Heart right ventricle (tissue), 16 donors: ENCODE measurements at places on chromosomes 12 and 14. TPM values are rescaled to one million over a fixed set of nuclear protein-coding genes. Genes with fewer than 3 reads are reported as not detected.
A peak's percentile ranks its signal among the peaks of the same experiment; 100 is the strongest.

GRCh38 chr12:34303091-34303870, 281.0 kb downstream of the ALG10 start:
- H3K36me3 ChIP-seq = no peaks in the 10 kb centered on the region
- H3K27ac ChIP-seq = no peak overlapping the region
- H3K4me3 ChIP-seq = no peak overlapping the region

DNA sequence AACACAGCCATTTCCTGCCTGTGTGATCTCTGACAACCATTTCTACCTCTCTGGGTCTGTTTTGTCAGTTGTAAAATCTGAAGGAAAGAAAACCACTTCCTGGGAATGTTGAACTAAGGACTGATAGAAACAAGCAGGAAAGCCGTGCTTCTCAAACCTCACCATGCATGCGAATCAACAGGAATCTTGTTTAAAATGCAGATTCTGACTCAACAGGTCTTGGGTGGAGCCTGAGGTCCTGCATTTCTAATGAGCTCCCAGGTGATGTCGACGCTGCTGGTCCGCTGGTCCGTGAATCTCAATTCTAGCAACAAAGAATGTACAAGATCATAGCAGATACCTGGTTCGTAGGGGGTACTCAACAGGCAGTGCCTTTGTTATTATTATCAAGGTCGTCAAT, 38.0 kb upstream of the GPATCH2L start:
- DNase-seq = no peak
- H3K36me3 ChIP-seq = no peaks in the 10 kb centered on the region
- no peaks in the 10 kb centered on the region for H3K4me1 ChIP-seq
- no peak overlapping the region for H3K4me3 ChIP-seq
- no peaks in the 10 kb centered on the region for H3K27me3 ChIP-seq

DNA sequence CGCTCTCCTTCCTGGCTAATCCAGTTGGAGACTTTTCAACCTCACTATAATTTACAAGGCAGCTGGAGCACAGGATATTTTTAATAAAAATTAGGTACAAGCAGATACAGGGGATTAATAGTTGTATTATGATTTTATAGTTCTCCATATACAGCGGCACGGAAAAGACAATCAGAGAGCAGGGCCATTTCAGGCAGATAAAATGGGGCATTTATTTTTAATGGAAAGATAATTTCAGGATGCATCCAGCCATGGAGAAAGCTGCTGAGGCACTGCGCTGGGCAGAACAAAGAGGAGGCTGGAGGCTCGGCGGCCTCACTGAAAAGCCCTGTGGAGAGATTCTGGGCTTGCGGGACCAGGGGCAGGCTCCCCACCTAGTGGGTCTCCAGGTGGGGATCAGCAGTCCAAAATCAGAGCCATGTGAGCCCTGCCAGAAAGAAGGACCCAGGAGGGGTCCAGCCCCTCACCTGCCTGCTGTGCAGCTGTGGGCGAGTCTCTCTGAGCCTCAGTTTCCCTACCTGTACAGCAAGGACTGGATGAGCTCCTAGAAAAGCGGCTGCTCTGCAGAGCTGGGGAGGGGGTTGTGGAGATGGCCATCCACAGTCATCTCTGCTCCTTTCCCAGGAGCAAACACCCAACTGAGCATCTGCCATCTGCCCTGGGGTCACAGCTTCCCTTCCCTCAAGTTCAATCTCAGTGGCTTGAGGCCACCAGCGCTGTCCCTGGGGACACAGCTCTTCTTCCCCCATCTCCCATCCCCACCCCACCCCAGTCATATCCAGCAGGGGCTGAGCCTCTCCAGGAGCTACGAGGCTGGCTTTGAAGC, 23.9 kb upstream of the C14orf180 start:
- no peaks in the 10 kb centered on the region for H3K36me3 ChIP-seq
- H3K27me3 ChIP-seq = peaks cover 18% of the 10 kb centered on the region
- DNase-seq = no peak
- H3K4me3 ChIP-seq = no peak overlapping the region
- no peak overlapping the region for H3K27ac ChIP-seq
- H3K4me1 ChIP-seq = no peaks in the 10 kb centered on the region

DNA sequence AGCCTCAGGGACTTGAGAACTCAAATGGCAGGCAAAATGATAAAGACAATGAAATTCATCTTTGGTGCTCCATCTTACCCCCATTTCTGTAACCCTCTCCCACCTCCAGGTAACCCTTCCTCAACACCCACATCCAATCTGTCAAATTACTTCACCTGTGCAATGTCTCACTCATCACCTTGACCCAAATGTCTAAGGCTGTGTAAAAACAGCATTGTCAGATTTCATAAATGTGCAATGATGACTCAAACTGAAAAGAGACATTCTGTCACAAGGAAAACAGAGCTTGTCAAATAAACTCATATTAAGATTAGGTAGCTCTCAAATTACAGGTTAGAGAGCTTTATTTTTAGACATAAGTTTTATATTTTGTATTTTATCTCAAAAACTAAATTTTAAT, 19.9 kb upstream of the COCH start:
- H3K4me3 ChIP-seq = no peak overlapping the region
- no peaks in the 10 kb centered on the region for H3K4me1 ChIP-seq
- DNase-seq = no peak
- H3K27ac ChIP-seq = no peak overlapping the region
- no peaks in the 10 kb centered on the region for H3K36me3 ChIP-seq

DNA sequence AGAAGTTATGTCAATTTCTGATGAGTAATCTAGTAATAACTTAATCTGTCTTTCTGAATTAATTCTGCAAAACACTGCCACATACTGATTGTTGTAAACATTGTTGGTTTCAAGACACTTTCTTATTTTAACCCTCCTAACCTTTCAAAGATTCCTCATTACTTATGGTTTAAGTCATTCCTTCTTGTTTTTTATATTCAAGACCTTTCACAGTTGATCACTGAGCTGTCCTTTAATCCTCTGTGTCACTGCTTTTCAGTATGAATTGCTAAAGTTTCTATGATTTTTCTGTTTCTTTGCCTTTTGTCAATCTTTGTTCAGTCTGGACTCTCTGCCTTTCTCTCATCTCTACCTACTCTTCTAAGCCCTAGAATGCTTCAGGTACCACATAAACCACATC, 164.7 kb downstream of the RAD51B start:
- no peak for DNase-seq
- no peaks in the 10 kb centered on the region for H3K4me1 ChIP-seq
- H3K4me3 ChIP-seq = no peak overlapping the region
- no peaks in the 10 kb centered on the region for H3K36me3 ChIP-seq
- no peak overlapping the region for H3K27ac ChIP-seq

DNA sequence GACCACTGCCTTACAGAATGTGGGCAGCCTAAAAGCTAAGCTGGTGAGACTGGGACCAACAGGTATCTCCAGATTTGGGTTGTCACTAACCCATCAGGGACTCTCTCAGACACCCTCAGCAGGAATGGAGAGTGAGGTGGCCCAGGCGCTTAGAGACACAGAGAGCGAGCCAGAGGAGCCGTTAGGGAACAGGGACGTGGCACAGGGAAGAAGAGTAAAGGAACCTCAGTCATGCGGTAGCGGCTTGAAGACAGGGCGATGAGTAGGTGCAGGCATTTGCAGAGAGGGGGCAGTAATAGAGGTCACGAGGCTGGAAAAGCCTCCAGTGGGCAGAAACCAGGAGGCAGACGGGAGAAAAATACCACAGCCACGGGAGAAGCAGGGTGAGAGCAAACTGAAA, 158.0 kb upstream of the CCND2 start:
- H3K36me3 ChIP-seq = no peaks in the 10 kb centered on the region
- DNase-seq = no peak
- H3K4me3 ChIP-seq = no peak overlapping the region
- H3K27ac ChIP-seq = no peak overlapping the region

GRCh38 chr14:99271221-99271941, 616 bp downstream of the BCL11B start:
- H3K27ac ChIP-seq = no peak overlapping the region
- no peaks in the 10 kb centered on the region for H3K36me3 ChIP-seq
- H3K4me3 ChIP-seq = peak overlapping the region; percentile 25
- DNase-seq = no peak
- peaks cover 88% of the 10 kb centered on the region for H3K27me3 ChIP-seq

GRCh38 chr14:104822821-104823615, 22.1 kb downstream of the ZBTB42 start:
- peaks cover 20% of the 10 kb centered on the region for H3K4me1 ChIP-seq
- H3K4me3 ChIP-seq = no peak overlapping the region
- DNase-seq = no peak
- H3K27me3 ChIP-seq = no peaks in the 10 kb centered on the region
- H3K36me3 ChIP-seq = no peaks in the 10 kb centered on the region

DNA sequence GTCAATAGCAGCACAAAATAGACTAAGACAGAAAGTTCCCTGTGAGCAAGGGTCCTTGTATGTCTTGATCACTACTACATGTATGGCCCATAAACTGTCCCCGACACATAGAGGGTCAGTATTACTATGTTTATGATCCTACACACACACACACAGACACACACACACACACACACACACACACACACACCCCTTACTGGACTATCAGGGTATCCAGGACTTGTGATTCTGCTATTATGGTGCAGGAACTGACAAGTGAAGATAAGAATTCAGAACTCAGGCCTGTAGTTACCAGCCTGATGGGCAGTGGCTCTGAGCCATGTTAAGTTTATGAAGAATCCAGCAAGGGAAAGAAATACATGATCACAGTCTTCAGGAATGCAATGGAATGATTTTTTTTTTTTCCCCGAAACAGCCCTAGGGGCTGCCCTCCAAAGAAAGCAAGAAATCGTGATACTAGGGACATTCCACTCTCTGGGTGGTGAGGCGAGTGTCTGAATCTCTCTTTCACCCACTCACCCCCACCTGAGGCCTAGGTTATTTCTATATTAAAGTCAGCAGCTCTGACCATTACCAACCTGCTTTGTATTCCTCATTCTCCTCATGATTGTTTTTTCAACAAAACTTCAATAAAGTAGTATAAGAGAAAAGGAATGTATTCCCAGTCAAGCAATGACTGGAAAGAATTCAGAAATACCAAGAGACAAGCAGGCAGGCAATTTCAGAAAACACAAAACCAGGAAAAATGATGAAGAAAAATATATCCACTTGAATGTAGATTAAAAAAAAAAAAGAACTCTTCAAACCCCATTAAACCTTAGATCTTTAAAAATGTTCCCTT, 105.8 kb downstream of the AVPR1A start:
- H3K27me3 ChIP-seq = no peaks in the 10 kb centered on the region
- no peaks in the 10 kb centered on the region for H3K36me3 ChIP-seq
- H3K4me1 ChIP-seq = no peaks in the 10 kb centered on the region
- H3K27ac ChIP-seq = no peak overlapping the region
- no peak overlapping the region for H3K4me3 ChIP-seq

DNA sequence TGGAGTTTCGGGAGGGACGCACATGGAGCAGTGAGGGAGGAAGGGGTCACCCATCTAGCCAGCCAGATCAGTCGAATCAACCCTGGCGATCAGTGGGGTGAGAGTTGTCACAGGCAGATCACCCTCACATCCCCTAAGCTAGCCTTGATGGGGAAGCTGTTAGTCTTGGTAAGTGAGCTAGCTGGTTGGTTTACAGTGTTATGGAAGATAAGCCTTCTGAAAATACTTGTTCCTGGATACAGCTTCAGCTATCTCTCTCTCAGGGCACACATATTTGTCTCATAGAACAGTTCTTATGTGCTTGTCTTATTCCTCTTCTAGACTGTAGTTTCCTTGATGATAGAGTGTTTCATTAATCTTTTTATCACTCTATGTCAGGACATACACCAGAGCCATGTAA, 26.2 kb upstream of the MANSC4 start:
- H3K4me1 ChIP-seq = no peaks in the 10 kb centered on the region
- H3K27ac ChIP-seq = no peak overlapping the region
- no peaks in the 10 kb centered on the region for H3K36me3 ChIP-seq
- DNase-seq = no peak
- H3K4me3 ChIP-seq = no peak overlapping the region

DNA sequence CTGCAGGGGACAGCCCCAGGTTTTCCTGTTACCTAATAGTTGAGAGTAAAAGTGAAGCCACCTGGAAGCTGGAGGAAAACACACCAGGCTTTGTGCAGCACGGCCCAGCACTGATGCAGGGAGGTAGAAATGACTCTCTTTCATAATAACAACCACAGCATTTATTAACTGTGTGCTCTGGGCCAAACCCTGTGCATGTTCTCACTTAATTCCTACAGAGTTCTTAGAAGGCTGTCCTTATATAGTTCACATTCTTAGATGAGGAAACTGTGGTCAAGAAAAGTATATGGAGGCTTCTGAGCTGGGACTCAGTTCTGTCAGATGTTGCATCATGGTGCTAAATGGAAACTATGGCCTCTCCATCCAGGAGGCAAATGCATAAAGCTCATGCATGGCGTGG, 100.0 kb downstream of the PAPOLA start:
- no peak for DNase-seq
- no peaks in the 10 kb centered on the region for H3K4me1 ChIP-seq
- no peaks in the 10 kb centered on the region for H3K36me3 ChIP-seq
- peaks cover 66% of the 10 kb centered on the region for H3K27me3 ChIP-seq

Gene PRB2
- not detected for polyA plus RNA-seq

Gene TMEM52B
- 0.03 TPM for polyA plus RNA-seq

DNA sequence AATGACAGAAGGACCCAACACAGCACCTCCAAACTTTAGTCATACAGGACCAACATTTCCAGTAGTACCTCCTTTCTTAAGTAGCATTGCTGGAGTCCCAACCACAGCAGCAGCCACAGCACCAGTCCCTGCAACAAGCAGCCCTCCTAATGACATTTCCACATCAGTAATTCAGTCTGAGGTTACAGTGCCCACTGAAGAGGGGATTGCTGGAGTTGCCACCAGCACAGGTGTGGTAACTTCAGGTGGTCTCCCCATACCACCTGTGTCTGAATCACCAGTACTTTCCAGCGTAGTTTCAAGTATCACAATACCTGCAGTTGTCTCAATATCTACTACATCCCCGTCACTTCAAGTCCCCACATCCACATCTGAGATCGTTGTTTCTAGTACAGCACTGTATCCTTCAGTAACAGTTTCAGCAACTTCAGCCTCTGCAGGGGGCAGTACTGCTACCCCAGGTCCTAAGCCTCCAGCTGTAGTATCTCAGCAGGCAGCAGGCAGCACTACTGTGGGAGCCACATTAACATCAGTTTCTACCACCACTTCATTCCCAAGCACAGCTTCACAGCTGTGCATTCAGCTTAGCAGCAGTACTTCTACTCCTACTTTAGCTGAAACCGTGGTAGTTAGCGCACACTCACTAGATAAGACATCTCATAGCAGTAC, 64.6 kb downstream of the RAD52 start:
- no peaks in the 10 kb centered on the region for H3K4me1 ChIP-seq
- no peak overlapping the region for H3K27ac ChIP-seq
- H3K27me3 ChIP-seq = no peaks in the 10 kb centered on the region

Gene PRIMA1
- 16.3 TPM for polyA plus RNA-seq

Gene VRTN
- not detected for polyA plus RNA-seq

DNA sequence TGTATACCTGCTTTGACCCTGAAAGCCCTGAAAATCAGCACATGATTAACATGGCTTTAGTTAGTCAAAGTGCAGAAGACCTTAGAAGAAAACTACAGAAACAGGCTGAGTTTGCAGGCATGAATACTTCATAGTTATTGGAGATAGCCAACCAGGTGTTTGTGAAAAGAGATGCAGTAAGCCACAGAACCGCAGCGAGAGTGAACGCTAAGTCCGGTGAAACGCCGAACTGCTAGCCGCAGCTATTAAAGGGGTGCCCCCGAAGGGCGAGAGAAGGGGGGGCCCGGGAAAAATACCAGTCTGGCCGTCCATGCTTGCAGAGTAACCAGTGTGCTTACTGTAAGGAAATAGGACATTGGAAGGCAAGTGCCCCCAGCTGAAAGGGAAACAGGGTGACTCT, 784.0 kb upstream of the TMEM132C start:
- DNase-seq = no peak
- H3K36me3 ChIP-seq = no peaks in the 10 kb centered on the region
- no peaks in the 10 kb centered on the region for H3K4me1 ChIP-seq
- H3K27me3 ChIP-seq = no peaks in the 10 kb centered on the region
- H3K4me3 ChIP-seq = no peak overlapping the region
- no peak overlapping the region for H3K27ac ChIP-seq
